Right forelimb (tissue), 1 donor: ENCODE measurements at places on chromosomes 6 and 20.

DNA sequence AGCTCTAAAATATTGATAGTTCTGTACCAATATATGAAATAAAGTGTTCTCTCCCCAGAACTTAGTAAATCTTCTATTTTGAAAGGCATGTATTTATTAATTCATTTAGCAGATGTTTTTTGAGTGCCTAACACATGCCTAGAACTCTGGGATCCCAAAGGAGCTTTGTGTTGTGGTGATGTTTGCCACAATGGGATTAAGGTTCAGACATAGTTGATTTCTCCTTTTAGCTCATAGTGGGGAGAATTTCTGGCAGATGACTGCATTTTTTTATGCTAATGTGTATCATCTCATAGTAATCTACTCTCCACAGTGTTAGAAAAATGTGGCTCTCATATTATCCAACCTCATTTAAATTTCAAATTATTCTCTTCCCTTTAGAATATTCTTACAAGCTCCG lies 21.7 kb downstream of the MYB start:
- DNase-seq, result no peak

- DNase-seq, result no peak
Observed at GRCh38 chr20:61185841-61186601, 66.0 kb upstream of the CDH4 start.

DNA sequence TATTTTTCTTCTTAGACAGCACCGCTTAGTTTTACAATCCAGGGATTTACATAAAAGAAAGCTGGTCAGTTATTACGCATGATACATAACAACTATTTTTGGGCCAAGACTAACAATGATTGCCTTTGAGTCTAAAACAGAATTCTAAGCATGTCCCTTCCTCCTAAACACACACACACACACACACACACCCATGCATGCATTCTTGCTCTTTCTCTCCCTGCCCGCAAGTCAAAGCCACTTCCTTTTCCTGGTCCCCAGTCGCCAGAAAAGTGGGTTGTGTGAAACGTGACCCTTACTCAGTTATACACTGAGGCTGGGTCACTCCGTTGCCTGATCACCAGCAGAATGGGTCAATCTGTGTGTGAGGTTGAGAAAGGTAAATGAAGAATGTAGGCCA lies 31.4 kb downstream of the FYN start:
- no peak for DNase-seq

GRCh38 chr20:32031007-32031958 lies 20.8 kb upstream of the HCK start:
- DNase-seq, result peak; percentile 79

DNA sequence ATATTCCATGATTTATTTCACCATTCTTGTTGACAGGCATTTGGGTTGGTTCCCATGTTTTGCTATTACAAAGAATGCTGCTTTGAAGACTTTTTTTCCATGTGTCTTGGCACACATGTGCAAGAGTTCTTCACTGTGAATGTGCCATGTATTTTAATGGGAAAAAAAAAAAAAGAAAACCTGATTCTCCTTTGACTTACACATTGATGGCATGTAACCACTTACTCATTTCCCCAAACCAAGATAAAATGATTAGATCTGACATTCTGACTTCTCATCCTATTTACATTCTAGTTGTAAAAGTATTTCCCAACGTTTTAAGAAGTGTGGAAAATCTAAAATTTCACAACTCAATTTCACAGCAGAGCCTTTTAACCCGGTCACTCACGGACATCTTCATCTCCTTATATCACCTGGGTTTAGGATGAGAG lies 4.4 kb downstream of the CAP2 start:
- no peak for DNase-seq

GRCh38 chr6:111920578-111920977 lies 47.3 kb upstream of the FYN start:
- no peak for DNase-seq

DNA sequence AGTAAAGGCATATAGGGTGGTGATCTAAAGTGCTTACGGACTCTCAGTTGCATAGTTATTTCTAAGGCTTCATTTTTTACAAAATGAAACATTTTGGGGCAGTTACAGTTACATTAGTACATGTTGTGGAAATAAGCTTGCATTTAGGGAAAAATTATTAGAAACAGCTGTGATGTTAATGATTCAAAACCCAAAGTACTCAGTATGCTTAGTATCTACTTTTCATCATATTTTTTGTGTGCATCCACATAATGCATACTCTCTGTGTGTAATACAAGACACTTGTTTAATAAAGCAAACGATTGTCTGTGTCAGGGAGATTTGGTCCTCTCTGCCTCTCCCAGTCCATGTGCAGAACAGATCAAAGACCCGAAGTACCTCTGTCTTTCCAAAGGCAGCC lies 11.4 kb upstream of the TBX18 start:
- no peak for DNase-seq

DNA sequence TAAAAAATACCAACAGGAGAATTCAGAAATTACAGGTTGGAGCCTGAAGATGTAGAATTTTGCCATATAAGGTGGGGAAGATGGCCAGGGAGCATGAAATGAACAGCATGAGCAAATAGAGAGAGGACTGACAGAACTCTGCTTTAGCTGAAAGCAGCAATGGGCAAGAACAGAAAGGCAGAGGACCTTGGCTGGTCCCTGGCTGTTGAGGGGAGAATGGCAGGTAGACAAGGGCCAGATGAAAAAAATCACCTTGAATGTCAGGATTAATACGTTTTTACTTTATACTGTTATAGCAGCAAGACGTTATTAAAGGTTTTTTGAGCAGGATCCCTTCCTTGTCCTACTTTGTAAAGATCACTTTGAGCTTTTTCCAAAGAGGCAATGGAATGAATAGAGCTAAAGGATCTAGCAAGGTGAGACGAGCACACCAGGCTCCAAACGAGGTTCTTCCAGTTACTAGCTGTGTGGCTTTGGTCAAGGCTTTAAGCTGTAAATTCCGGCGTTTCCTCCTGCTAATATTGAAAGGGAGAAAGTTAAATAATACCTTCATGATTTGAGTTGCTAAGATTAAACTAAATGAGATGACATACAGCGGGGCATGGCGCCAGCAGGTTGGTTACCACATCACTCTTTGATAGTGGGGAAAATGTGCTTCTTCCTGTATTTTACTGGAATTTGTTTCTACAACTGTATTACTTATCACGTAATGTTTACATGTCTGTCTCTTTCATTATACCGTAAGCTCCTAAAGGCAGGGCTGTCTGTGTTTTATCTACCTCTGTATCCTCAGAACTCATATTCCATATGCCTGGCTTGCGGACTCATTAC lies 776 bp downstream of the PPIL1 start:
- no peak for DNase-seq

GRCh38 chr6:111672761-111673450 lies 67.2 kb upstream of the TRAF3IP2 start:
- DNase-seq, result no peak

- DNase-seq, result no peak
Observed at GRCh38 chr6:131642987-131643611, 6.0 kb downstream of the ENPP3 start.

DNA sequence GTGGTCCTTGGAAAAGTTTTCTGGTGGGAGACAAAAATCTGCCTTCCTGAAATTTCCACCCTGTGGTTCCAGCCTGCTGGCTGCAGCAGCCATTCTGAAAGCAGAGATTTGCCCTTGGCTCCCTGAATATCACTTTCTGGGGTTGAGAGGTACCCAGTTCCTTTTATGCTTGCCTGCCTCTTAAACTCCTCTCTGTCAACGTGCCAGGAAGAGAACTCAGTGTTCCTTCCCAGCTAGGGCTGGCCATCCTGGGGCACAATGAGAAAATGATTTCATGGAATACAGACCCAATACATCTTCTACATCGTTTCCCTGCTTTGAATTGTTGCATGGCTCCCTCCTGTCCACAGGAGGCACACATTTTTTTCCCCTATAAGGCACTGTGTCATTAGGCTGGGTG lies 1.6 kb upstream of the DSN1 start:
- DNase-seq, result no peak

DNA sequence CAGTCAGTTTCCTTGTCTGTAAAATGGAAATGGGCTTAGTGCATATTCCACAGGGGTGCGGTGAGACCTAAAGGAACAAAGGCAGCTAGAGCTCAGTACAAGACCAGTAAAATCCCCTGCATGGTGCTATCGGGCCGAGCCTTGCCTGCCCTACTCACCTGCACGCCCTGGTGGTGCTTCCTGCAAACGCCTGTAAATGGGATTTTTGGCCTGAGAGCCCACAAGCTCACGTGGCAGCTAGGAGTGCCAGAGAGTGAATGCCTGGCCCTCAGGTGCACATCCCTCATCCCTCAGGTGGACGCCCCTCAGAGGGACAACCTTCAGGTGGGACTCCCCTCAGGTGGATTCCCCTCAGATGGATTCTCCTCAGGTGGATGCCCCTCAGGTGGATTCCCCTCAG lies 48.0 kb upstream of the VSX1 start:
- DNase-seq, result no peak

- peak; percentile 72 for DNase-seq
Observed at GRCh38 chr20:35616465-35617396, 1.1 kb downstream of the SPAG4 start.
